ENCODE measurements at places on chromosomes 4 and X. TPM values are rescaled to one million over a fixed set of nuclear protein-coding genes. Genes with fewer than 3 reads are reported as not detected.

F11 gene
- not detected for total RNA-seq

PASD1 gene
- total RNA-seq, result not detected

RNF150 gene
- 28.5 TPM for total RNA-seq

GUCY1A1 gene
- total RNA-seq, result 207 TPM

MEPE gene
- total RNA-seq, result 1.2 TPM

MGARP gene
- total RNA-seq, result 0.82 TPM

CSAG1 gene
- not detected for total RNA-seq

PDGFC gene
- total RNA-seq, result 33.4 TPM

ARHGAP24 gene
- total RNA-seq, result 1.6 TPM

CUL4B gene
- 35.5 TPM for total RNA-seq

ZNF630 gene
- 8.6 TPM for total RNA-seq

GAR1 gene
- 3.7 TPM for total RNA-seq

GPR34 gene
- total RNA-seq, result 7.3 TPM

PCDH7 gene
- 44.0 TPM for total RNA-seq

RADX gene
- total RNA-seq, result 9.4 TPM

NPFFR2 gene
- total RNA-seq, result 0.41 TPM

CTAG2 gene
- not detected for total RNA-seq

GPC3 gene
- total RNA-seq, result 3.3 TPM

HS3ST1 gene
- total RNA-seq, result 6.9 TPM

STIM2 gene
- total RNA-seq, result 22.8 TPM

CFP gene
- 0.82 TPM for total RNA-seq

LINC00632 gene
- 15.9 TPM for total RNA-seq

SYN1 gene
- total RNA-seq, result 14.7 TPM

RPGR gene
- total RNA-seq, result 4.5 TPM

NHS gene
- total RNA-seq, result 7.3 TPM

CMC4 gene
- 3.3 TPM for total RNA-seq

BEND4 gene
- total RNA-seq, result 5.7 TPM

VCX3A gene
- total RNA-seq, result not detected

LDB2 gene
- total RNA-seq, result 216 TPM

GRIA2 gene
- 339 TPM for total RNA-seq

F8A2 gene
- total RNA-seq, result not detected

RHOXF2B gene
- total RNA-seq, result not detected

PAGE4 gene
- total RNA-seq, result not detected

PRDM5 gene
- 14.7 TPM for total RNA-seq

MTNR1A gene
- not detected for total RNA-seq

TMEM255A gene
- 1.6 TPM for total RNA-seq

KCND1 gene
- total RNA-seq, result 0.41 TPM
